ENCODE measurements at places on chromosomes 12 and 14.

DNA sequence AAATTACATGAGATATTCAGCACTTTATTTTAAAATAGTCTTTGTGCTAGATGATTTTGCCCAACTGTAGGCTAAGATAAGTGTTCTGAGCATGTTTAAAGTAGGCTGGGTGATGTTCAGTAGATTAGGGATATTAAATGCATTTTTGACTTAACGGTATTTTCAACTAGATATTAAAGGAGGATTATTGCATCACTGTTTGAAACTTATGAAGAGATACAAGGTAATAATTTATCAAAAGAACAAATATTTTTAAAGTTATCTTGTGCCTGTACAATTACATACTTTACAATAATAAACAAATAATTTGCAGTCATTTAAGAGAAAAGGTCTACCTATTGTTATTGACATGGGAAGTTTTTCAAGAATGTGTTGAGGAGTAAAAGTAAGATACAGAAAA lies 368.6 kb upstream of the DCN start:
- DNase-seq = no peak

DNA sequence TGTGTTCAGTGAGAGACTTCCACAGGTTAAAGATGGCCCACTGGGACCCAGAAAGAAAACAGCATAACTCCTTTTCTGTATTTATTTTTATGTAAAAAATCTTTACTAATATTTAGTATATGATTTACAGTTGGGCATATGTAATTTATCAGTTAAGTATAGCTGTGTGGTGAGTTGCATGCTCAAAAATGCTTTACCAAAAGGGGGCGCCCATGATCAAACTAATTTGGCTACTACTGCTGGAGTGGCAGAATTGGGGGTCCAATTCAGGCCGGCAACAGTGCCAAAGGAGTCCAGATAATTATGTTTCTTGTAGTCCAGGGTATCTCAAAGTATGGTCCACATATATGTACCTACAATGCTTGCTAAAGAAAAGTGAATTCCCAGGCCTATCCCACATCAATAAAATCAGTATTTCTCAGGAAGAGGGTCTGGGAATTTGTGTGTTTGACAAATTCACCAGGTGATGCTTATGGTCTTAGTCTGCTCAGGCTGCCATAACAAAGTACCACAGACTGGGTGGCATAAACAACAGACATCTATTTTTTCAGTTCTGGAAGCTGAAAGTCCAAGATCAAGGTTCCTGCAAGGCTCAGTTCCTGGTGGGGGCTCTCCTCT lies 152.0 kb downstream of the KTN1 start:
- peak; percentile 28 for DNase-seq

- DNase-seq = no peak
Observed at GRCh38 chr12:65900912-65901672, 76.8 kb downstream of the HMGA2 start.

GRCh38 chr14:43161477-43161876 lies 1345.6 kb downstream of the FSCB start:
- DNase-seq = no peak

DNA sequence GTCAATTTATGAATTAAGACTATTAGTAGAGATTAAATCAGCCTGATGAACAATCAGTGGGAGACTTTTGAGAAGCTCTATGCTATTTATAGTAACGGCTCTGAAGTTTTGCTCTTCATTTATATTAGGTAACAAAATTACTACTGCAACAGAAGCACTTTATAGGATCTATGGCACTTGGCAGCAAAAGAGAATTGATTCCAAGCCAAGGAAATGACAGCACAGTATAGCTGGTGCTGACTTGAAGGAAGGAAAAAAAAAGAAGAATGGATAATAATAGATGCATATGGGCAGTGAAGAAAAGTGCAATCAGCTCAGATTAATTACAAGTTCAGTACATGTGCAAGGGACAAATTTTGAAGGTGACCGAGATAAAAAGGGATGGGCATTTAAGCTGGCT lies 228.2 kb upstream of the PPFIA2 start:
- DNase-seq = no peak

- no peak for DNase-seq
Observed at GRCh38 chr14:26466862-26467261, 131.0 kb downstream of the NOVA1 start.

DNA sequence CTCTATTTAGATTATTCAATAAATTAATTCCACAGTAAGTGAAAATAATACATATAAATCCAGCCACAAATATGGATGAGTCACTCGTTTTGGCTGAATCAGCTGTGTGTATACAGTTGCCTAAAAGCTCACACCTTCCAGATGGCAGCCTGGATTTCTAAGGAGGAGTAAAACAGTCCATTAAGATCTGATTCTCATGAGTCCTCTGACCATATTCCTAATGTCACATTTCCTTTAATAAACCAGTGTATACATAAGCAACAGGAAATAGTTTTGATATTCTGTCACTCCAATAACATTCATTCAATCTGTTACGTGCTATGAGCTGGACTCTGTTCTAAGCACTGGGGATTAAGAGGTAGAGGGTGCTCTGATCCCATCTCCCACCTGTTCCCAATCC lies 21.8 kb downstream of the MDM1 start:
- DNase-seq = no peak

DNA sequence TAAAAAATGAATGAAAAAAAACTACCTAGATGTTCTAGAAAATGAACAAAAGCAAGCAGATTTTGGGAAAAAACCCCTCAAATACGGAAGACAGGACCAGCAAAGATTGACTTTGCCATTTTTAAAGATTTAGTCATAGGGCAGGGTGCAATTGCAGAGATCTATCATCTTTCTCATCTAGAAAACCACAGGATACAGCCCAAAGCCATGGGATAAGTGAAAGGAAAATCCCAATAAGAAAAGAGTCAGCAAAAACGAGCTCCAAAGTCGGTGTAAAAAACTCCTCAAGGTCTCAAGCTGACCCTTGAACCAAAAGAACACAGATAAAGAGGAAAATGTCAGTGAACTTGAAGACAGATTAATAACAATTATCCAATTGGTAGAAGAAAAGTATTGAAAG lies 28.0 kb downstream of the CEP290 start:
- DNase-seq = no peak

- DNase-seq = peak; percentile 90
Observed at GRCh38 chr12:27821259-27821973, 41.4 kb upstream of the MANSC4 start.

DNA sequence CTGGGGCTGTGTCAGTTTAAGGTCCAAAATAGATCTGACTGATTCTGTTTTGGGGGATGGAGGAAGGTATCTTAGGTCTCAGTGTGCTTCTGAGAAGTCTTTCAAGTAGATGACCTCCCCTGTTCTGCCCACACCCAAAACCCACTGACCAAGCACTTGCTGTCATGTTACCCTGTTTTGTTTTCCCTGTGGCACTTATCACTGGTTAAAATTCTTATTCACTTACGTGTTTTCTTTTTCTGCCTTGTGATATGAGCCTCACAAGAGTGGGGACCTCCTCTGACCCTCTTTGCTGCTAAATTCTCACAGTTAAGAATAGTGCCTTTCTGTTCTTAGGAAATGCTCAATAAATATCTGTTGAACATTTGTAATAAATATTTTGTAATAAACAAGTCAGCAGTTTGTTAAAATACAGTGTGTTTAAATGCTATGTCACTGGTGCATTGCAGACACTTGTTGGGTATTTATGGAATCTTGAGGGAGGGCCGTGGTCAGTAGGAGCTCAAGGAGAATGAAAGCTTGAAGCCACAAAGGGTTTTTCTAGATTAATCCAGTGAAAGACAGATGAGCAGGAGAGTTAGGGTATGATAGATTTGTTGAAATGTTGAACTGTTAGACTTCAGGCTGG lies 20.9 kb downstream of the PLEKHA5 start:
- DNase-seq = peak; percentile 39

DNA sequence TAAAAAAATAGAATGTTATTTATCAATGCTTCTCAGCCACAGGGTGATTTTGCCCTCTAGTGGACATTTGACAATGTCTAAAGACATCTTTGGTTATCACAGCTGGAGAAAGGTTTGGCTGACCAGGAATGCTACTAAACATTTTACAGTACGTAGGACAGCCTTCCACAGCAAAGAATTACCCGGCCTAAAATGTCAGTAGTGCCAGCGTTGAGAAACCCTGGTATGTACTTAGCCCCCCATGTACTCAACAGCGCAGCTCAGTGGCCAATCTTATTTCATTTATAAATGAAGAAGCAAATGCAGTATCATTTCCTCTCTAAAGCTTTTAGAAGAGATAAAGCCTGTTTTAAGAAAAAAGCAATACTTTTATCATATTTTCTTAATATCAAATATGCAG lies 5.8 kb downstream of the MARK3 start:
- DNase-seq = peak; percentile 63

GRCh38 chr12:123271001-123271668 lies 521 bp downstream of the CDK2AP1 start:
- DNase-seq = peak; percentile 78

DNA sequence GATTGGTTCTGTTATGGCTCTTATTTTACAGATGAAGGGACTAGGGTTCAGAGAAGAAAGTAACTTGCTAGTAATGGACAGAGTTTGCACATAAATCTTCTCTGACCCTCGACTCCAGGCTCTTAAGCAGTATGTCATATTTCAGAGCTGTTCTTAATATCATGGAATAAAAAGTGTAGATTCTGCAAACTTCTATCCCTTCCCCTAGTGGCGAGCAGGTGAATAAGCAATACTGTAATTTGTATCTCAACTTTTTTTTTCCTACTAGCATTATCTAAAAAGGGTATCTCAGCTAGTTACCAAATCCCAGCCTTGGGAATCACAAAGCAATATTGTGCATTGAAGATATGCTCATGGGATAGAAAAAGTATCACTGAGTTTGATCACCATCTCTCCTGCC lies 83.2 kb downstream of the ANO4 start:
- DNase-seq = no peak

DNA sequence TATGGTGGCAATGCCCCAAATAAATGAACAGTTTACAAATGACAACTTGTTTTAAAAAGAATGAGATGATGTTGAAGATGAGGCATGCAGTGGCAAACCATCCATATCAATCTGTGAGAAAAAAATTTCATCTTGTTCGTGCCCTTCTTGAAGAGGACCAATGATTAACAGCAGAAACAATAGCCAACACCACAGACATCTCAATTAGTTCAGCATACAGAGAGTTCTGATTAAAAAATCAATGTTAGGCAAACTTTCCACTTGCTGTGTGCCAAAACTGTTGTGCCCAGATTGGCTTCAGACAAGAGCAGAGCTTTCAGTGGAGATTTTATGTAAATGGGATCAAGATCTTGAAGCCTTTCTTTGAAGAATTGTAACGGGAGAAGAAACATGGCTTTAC lies 329.9 kb downstream of the BMP4 start:
- DNase-seq = no peak

DNA sequence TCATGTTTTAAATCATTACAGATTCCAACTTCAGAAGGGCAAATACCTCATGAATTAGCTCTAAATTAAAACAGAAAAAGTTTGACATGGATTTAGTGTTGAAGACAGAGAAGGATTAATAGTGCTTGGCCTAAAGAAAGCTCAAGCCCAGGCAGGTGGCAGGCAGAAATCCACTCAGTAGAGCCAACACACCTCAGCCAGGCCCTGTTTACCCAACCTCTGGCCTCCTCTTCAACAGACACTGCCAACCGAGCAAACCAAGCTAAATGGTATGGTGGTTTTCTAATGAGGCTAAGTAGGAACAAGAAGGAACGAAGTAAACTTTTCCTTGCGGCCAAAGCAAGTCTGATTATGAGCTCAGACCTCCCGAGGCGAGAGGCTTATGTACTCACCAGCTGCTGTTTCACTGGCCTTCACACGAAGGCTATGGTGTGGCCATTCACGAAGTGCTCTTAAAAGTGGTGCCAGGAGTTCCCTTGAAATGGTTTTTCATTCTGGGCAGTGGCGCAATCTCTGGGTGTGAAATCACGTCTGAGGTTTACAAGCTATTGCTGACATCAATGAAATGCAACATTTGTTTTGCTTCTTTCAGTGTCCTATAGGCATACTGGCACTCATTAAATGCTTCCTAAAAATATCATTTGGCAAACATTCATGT lies 124.1 kb upstream of the LGR5 start:
- DNase-seq = no peak

DNA sequence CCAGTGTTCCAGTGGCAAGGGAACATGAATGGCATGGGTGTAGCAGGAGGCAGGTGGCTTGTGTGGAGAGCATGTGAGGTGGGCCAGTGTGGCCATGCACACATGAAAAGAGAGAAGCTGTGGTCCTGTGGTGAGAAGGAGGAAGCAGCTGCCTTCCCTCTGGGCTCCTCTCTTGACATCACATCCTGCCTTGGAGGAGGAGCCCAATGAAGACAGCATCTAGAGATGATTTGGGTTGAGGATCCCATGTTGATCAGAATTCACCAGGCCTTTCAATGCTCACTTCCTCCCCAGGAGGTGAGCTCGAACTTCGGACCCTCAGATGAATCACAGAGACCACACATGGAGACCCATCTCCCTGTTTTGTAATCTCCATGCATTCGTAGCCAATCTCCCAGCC lies 82.6 kb downstream of the LRRC74A start:
- no peak for DNase-seq

- DNase-seq = no peak
Observed at GRCh38 chr14:103692871-103693270, 22.4 kb downstream of the XRCC3 start.

GRCh38 chr12:78938341-78939084 lies 73.9 kb downstream of the SYT1 start:
- no peak for DNase-seq

DNA sequence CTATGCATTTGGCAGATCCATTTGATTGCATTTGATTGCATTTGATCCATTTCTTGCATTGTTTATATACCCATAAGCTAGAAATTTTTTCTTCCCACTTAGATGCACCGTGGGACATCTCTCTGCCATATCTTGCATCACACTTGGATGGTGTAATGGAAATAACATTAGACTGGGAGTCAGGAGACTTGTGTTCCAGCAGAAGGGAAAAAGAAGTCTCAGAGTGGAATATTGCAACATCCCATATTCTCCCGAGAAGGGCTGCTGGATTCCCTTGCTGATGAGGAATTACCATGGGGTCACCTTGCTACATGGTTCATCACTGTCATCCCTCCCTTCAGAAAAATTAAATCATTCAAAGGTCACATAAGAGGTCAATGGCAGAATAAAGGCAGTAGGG lies 78.1 kb downstream of the KSR2 start:
- DNase-seq = no peak

- peak; percentile 1 for DNase-seq
Observed at GRCh38 chr14:76056128-76056527, 70.6 kb downstream of the IFT43 start.

GRCh38 chr12:65656891-65657351 lies 167.4 kb upstream of the HMGA2 start:
- DNase-seq = peak; percentile 100

DNA sequence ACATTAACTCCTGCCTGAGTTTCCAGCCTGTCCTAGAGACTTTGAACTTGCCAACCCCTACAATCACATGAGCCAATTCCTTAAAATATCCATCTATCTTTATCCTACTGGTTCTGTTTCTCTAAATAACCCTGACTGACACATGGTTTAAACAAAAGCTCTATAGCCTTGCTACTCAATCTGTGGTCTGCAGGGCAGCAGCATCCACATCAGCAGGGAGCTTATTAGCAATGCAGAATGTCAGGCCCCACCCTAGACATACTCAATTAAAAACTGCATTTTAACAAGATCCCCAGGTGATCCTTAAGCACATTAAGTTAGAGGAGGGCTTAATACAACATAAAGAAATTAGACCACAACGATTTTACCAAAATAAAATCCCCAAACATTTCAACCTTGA lies 108.3 kb upstream of the CPSF6 start:
- no peak for DNase-seq

GRCh38 chr14:100037353-100037752 lies 27.9 kb upstream of the EVL start:
- no peak for DNase-seq

All from ACHN (cell line).